ENCODE measurements at places on chromosomes 2 and 18.

DNA sequence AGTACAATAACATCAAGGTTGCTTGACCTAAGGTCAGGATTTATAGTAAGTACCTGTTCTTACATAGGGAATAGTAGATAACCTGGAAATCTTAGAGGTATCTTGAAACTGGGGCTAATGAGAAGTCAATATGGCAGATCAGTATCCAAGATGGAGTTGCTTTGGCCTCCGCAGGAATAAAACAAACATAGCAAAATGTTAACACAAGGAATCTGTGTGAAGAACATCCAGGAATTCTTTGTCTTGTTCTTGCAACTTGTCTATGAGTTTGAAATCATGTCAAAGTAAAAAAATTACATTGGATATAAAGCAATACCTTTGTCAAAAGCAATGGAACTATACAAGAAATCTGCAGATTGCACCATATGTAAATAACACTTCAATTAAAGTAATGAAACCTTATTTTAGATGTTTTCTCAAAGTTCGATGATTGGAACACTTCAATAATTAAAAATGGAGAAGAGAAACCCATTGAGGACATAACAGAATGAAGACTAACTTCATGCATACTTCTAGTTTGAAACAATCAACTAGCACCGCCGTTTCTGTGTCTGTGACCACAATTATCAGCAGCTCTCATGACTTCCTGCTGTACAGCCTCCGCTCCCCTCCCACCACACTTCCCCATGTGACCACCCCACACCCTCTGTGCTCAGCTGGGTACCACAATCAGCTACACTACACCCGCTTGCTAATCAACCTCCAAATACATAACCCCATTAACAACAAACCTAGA, 27.6 kb downstream of the C2orf76 start:
- no peak for DNase-seq

DNA sequence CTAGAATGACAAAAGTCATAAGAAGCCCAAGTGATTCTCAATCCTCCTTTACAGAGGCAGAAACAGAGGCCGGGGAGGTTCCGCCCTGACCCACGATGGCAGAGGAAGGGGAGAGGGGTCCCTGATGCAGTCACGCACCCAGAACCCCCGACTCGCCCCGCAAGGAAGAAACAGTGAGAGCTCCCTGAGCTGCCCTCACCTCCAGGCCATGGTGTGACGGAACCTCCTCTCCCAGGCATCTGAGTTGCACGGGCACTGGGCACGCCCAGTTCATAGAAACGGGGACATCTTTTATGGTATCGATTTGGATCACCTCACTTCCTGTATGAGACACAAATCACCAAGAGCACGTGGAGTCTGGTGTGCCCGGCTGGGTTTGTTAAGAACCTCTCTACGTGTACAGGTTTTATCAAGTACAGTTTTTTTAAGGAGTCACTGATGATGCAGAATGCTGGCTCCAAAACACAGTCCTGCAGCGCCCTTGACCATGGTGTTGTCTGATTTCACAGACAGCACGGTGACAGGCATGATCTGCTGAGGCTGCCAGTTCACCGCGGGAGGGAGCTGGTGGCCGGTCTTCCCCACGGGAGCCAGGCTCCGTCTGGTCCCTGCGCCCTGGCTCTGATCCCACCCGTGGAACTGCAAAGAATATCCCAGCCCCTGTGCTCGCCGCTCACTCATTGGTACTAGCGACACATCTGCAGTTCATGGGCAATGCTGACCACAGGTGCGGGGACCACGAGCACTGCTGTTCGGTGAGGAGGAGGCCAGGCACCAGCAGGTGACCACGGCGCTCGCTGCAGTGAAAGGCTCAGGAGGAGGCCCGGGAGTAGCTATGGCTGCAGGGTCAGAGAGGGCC, 35.6 kb downstream of the PXDN start:
- no peak for DNase-seq

GRCh38 chr2:46937471-46937901, 21.9 kb upstream of the MCFD2 start:
- peak; percentile 7 for DNase-seq

DNA sequence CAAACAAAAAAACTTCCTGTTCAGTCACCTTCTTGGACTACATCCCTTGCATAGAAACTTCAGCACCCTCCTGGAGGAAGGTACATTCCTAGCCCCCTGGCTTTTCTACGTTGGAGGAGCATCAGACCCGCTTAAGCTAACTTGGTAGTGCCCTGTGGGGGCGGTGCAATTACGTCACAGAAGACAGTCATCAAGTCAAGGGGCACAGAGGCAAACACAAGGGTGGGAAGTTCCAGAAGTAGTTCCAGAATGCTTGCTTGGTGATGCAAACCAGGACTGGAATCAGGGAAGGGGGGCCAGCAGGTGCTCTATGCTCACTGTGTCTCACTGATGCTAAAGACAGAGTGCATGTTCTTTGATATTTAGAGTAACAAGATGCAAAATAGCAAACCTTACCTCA, 15.2 kb upstream of the AGFG1 start:
- DNase-seq = peak; percentile 55

DNA sequence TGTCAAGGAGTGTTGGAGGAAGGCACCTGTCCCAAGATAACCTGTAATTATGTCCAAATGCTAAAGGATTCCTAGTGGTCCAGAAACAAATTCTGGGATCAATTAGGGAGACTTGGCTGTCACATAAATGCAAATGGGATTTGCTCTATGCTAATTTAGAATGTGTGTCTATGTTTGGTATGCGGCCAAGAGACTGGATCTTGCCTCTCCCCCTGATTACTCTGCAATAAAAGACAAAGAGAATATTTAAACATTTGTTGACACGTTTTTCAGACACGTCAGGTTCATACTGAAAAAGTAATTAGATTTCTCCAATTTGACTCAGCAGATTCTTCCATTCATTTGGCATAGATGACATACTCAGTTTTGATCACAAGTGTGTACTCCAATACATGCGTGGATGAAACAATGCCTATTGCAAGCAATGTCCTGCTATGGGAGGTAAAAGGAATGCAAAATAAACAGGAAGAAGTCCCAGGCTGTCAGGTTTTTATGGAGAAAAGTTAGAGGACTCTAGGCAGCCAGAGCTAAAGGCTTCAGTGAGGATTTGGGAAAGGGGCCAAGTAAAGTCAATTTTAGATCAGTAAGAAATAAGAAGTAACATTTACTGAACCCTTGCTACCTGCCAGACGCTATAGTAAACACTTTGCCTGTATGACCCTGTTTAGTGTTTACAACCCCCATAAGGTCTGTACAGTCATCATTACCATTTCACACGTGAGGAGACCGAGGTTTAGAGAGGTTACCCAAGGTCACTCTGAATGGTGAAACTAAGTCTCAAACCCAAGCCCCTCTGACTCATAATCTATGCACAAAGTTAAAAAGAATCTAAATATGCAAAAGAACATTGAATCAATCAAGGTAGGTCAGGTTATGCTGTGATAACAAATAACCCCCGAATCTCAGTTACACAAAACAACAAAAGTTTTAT, 7.8 kb downstream of the ANTXR1 start:
- DNase-seq = peak; percentile 38

DNA sequence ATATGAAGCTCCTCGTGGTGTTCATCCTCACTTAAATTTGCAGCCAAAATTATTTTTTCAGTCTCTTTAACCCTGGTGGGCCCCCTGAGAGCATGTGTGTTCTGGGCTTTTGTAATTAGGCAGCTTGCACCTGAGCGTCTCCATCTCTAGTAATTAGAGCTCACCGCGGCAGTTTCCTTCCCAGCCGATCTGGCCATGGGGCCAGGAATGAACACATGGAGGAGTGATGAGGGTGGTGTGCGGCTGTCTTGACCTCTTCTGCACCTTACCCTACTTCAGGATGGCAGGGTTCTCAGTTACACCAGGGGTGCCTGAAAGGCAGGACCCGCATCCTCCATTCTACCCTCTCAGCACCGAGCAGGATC, 98.5 kb downstream of the AFF3 start:
- DNase-seq = no peak

DNA sequence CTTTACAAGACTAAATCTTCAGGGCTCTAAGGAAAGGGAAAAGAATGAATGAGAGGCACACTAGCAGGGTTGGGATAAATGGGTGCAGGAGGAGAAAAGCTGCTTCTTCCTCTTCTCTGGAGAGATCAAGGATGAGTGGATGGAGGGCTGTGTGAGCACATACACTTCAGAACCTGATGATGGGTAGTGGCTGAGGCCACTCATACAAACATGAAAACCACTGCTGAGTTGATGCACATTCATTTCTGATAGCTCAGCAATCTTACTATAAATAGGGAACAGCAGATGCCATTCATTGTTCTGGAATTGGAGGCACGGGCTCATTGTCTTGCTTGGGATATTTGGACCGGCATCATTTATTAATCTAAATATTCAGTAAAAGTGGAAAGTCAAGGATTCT, 152.4 kb upstream of the KCTD1 start:
- peak; percentile 21 for DNase-seq

- DNase-seq = peak; percentile 42
Observed at GRCh38 chr18:8468921-8469335, 140.3 kb upstream of the RAB12 start.

DNA sequence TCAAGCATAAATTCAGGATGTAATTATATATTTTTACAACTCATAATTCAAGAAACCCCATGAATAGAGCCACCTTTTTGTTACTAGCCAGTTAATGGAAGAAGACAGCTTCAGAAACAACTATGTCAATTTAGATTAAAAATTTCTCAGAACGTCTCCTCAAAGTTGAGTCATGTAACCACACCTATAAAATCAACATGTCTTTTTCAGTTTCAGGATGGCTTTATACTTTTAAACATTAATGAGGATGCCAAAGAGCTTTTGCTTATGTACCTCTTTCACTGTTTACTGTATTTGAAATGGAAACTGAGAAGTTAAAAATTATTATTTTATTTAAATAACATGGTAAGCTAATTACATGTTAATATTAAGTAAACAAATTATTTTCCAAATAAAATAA, 280.1 kb downstream of the PTH2R start:
- no peak for DNase-seq

- DNase-seq = peak; percentile 21
Observed at GRCh38 chr2:99729104-99730025, 239.5 kb upstream of the REV1 start.

DNA sequence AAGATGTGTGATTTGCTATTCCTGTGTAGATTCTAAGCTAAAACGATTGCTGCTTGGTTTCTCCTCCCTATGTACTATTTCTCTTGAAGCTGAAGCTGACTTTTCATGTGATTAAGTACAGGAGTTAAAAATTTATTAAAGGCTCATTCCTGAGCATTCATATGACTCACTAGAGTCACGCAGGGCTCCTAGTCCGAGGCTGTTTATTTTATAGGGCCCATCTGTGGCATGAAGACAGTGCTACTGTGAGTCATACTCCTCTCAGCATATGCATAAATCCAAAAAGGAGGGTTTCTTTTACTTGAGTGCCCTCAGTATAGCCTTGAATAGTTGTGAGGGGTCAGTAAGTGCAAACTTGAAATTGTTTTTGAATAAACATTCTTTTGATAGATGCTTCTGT, 378.8 kb downstream of the PTPRM start:
- peak; percentile 76 for DNase-seq

DNA sequence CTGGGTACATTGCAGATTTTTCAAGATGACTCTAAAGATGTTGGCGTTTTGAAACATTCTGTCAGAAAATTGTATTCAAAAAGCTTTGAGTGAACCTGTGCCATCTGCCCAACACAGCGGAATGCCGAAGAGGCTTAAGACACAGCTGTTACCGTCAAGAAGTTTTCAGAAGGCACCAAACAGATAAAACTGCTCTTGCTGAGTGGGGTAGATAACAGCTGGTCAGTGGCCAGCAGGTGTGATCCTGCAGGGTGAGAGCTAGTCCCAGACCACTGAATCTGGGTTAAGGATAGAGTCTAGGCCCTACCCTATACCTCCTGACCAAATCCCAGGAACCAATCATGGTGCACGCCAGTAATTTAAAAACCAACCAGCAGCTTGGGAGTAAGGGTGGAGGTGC, 60.5 kb upstream of the B3GNT7 start:
- no peak for DNase-seq

- no peak for DNase-seq
Observed at GRCh38 chr2:43144263-43144662, 82.1 kb downstream of the ZFP36L2 start.

GRCh38 chr2:233926806-233927205, 9.6 kb downstream of the TRPM8 start:
- no peak for DNase-seq

DNA sequence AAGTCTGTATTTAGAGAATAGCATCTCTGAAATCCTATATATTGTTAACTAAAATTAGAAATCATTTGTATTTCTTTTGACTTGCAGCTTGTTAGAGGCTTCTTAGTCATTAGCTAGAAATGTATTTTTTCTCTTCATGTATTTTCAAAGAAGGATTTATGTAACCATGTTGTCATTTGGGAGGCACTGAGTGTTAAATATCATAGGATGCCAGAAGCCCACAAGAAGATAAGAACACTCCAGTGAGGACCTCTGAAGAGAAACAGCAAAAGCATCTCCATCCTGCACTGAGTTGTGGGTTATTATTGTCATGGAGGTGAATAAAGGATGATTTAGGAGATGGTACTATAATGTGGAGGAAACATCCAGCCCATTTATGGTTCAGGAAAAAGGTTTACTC, 93.5 kb downstream of the UBE2E3 start:
- DNase-seq = no peak

GRCh38 chr2:207409517-207409916, 120.2 kb upstream of the CREB1 start:
- DNase-seq = no peak

- DNase-seq = peak; percentile 11
Observed at GRCh38 chr2:147714582-147714981, 130.2 kb upstream of the ACVR2A start.
